Mesothelial cell of epicardium (in vitro differentiated cells): ENCODE measurements at places on chromosomes 11 and 22.

GRCh38 chr11:12126344-12127019 lies 16.1 kb downstream of the MICAL2 start:
- DNase-seq = no peak

- no peak for DNase-seq
Observed at GRCh38 chr22:46829941-46830715, 67.7 kb downstream of the TBC1D22A start.

DNA sequence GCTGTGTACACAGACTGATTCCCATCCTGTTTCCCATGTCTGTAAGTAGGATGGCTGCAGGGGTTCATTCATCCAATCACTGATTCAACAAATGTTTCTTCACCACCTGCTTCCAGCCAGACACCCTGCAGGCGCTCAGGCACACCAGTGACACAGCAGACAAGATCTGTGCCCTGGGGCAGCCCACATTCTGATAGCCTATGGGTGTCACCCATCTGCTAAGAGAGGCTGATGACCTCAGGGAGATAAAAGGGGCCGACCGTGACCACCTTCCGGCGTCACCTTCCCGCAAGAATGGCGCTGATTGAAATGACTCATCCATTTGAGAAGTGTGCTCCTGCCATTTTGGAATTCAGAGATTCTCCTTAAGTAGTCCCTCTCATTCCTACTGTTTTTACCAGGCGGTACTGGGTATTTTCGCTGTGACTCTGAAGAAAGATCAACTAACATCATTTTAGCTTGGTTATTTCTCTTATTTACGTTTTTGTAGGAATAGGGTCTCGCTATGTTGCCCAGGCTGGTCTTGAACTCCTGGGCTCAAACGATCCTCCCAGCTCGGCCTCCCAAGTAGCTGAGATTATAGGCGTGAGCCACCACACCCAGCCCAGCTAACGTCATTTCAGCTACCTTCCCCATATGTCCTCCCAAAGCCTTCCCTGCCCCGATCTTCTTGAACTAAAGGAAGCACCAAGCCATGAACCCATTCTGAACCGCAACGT lies 73.2 kb upstream of the BID start:
- no peak for DNase-seq

DNA sequence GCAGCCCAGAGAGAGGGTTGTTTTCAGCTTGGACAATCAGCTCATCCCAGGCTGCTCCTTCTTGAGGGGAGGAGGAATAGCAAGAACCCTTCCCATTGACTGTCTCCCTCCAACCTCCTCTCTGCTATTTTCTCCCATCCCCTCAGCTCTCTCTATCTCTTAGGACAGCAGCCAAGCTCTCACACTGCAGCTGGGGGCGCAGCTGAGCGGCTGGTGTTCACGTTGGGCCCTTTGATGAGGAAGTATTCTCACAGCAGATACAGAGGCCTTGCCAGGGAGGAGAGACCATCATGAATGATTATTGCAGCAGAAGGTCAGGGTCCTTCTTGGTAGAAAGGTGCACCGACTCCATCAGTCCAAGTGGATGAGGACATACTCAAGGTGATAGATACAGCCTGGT lies 26.5 kb upstream of the CADM1 start:
- no peak for DNase-seq

- DNase-seq = no peak
Observed at GRCh38 chr11:129440028-129440713, 64.5 kb downstream of the BARX2 start.

DNA sequence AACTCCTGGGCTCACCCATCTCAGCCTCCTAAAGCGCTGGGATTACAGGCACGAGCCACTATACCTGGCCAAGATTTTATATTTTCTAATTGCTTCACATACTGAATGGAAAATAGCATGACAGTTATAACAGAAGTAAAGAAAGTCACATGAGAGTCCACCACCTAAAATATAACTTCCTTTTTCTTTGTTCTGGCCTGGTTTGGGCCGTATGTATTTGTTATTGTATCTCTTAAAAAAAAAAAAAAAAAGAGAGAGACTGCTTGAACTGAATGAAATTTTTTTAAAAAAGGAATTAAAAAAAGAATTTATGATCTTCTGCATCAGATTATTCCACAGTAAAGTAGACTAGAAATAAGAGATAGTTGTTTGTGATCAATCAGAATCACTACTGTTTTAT lies 86.0 kb upstream of the GRIK4 start:
- no peak for DNase-seq

- no peak for DNase-seq
Observed at GRCh38 chr11:113847580-113847979, 27.8 kb downstream of the USP28 start.

- no peak for DNase-seq
Observed at GRCh38 chr11:128827191-128827893, 39.8 kb downstream of the KCNJ1 start.

- DNase-seq = no peak
Observed at GRCh38 chr11:127252321-127252720, 251.8 kb upstream of the KIRREL3 start.

DNA sequence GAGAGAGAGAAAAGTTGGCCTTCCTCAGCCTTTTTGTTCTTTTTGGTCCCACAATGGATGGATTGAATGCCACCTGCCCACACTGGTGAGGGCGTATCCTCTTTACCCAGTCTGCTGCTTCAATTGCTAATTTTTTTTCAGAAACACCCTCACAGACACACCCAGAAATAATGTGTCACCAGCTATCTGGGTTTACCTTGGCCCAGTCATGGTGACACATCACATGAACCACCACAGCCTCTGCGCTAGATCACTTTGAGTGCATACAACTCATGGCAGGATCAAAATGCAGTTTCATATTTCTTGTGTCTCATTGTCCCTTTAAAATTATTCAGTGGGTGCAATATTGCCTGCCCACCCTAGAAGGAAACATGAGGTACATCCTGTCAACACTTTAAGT lies 63.3 kb downstream of the ADAMTS15 start:
- DNase-seq = no peak

DNA sequence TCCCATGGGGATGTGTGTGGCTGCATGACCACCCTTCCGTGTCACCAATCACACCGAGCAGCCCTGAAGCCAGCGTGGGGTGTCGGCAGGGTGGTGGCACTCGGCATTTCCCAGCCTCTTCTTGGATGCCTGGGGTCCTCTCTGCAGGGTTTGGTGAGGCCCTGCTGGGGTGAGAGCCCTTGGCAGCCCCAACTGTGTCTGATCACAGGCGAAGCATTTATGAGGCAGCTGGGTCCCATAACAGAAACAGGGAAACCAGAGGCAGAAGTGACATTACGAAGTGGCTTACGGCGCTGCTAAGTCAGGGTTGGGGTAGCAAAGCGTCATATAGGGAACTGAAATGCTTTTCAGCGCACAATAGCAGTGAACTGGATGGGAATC lies 92.3 kb upstream of the SEPTIN5 start:
- no peak for DNase-seq

GRCh38 chr11:83140691-83141455 lies 16.1 kb upstream of the PCF11 start:
- no peak for DNase-seq

GRCh38 chr11:47415949-47416472 lies 7.6 kb downstream of the SLC39A13 start:
- DNase-seq = peak; percentile 83

DNA sequence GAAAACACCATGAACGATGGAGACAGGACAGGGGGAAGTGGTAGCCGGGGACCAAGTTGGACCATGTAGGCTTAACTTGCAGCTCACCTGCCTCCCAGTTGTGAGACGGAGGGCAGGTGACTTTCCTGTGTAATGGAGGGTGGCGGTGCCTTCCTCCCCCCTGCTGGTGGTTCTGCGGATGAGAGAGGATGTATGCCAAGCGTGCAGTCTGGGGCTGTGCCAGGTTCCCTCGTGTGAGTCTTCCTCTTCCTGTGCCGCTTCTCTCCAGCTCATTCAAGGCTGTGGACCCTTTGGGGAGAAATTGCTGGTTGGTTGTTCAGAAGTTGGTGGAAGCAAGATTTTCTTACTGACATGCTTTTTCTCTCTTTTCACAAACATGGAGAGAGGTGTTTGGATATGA lies 35.1 kb downstream of the MPPED1 start:
- DNase-seq = no peak

- DNase-seq = no peak
Observed at GRCh38 chr11:131932584-131933325, 562.3 kb downstream of the NTM start.

- DNase-seq = no peak
Observed at GRCh38 chr11:38332046-38332445, 1734.0 kb upstream of the RAG2 start.

DNA sequence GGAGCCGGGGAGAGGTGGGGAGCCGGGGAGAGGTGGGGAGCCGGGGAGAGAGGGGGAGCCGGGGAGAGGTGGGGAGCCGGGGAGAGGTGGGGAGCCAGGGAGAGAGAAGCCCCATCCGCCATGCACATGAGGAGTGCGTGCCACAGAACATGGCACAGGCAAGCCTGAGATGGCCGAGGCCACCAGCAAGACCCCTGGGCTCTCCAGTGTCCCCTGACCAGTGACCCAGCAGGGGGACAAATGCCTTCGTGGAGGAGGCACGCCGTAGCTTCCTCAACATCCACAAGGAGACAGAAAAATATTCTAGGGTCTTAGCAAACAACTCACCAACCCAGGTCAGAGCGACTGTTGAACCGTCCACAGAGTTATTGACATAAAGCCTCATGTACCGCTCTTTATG lies 618.8 kb downstream of the TBC1D22A start:
- DNase-seq = no peak

DNA sequence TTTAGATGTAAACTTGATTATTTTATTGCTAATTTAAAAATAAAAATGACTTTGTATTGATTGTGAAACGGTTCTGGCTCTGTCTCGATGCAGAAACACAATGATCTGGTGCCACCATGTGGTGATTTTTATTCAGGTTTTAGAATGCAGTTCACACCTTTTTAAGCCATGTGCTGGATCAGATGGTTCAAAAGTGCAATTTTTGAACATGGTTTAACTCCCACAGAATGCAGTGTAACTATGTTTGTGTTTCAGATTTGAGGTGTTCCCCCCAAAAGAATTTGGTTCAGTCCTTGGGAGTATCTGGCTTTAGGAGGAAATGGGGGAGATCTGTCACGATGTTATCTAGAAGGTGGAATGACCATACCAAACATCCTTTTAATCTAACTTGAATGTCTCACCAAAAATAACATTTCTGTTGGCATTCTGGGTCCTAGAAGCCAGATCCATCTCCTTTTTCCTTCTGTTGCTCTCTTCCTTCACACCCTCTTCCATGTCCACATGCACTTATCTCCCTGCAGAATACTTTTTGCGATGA lies 7.9 kb downstream of the MRPL16 start:
- no peak for DNase-seq

DNA sequence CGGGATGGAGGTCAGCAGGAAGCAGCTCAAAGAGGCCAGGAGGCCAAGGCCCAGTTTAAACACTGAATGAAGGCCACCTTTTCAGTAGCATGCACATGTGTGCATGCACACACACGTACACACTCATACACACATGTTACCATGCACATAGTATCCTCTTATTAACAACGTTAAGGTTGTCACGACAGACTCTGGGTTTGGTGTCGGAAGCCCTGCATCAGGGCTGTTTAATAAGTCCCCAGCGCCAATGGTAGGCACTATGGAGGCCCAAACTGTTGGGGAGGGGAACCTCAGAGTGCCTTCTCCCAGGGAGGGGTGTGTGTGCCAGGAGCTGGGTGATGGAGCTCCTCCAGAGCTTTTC lies 39.5 kb upstream of the ADA2 start:
- DNase-seq = no peak

GRCh38 chr11:68442433-68442832 lies 18.1 kb upstream of the PPP6R3 start:
- DNase-seq = no peak

GRCh38 chr11:62976109-62976508 lies 8.7 kb downstream of the SLC22A6 start:
- no peak for DNase-seq

GRCh38 chr22:33274214-33275072 lies 216.3 kb upstream of the SYN3 start:
- DNase-seq = no peak

- DNase-seq = no peak
Observed at GRCh38 chr11:117816151-117816741, 8.3 kb downstream of the FXYD2 start.

GRCh38 chr11:119585043-119585781 lies 143.8 kb downstream of the NECTIN1 start:
- DNase-seq = no peak

DNA sequence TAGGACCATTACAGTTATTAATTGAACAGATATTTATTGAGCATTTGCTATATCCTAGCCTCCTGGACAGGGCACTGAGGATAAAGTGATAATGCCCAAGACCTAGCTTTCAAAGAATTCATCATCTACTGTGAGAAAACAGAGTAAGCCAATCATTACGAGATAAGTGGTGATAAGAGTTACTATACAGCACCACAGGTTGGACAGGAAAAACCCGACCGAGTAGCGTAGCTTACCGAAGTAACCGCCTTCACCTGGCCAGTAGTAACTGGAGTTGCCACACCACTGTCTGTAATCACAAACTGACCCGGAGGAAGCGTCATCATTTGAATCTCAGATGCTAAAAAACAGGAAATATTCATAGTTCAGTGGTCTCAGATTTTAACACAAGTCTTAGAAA lies 10.0 kb upstream of the NFRKB start:
- DNase-seq = no peak

GRCh38 chr11:10918698-10919097 lies 60.8 kb upstream of the ZBED5 start:
- DNase-seq = no peak

GRCh38 chr22:38129021-38129420 lies 18.5 kb upstream of the BAIAP2L2 start:
- DNase-seq = no peak

DNA sequence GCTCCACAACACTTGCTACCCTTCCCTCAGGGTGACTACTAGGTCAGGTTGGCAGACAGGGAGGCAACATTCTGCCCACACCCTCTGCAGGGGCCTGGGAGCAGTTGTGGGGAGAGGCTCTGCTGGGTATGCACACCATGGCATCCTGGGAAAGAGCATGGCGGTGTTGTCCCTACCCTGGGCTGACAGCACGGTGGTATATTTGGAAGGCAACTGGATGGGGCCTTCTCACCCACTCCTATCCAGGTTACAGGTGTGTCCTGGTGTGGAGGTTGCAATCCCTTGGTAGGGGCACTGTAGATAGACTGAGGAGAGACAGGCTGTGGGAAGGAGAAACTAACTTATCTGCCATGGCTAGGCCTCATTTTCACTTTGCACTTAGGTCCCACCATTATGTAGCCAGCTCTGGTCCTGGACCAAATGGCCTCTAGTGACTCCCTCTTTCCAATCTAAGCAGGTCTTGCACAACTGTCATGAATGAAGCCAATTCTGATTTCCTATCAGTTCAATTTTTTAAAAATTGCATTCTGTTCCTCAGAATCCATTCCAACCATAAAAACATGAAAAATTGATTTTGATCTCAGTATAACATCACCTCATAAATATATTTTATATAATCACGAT lies 54.0 kb upstream of the CD44 start:
- DNase-seq = no peak
